ENCODE measurements at places on chromosomes 6 and 20. TPM values are rescaled to one million over a fixed set of nuclear protein-coding genes. Genes with fewer than 3 reads are reported as not detected.

- DNase-seq: no peak
Measured at GRCh38 chr6:25320459-25320858, 41.3 kb downstream of the CARMIL1 start.

GRCh38 chr6:109626311-109626710, 64.7 kb downstream of the AK9 start:
- DNase-seq: no peak

DNA sequence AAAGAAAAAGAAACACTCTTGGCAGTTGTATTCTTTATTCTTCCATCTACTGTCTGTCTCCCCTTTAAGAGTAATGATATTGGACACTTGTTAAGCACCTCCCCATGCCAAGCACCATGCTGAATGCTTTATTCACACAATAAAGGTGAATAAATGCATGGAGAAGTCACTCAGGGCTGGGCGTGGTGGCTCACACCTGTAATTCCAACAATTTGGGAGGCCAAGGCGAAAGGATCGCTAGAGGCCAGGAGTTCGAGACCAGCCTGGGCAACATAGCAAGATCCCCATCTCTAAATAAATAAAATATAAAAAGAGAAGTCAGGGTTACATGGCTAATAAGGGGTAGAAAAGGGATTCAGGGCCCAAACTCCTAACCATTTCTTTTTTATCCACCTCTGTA, 32.1 kb downstream of the CEP250 start:
- no peak for DNase-seq

DNA sequence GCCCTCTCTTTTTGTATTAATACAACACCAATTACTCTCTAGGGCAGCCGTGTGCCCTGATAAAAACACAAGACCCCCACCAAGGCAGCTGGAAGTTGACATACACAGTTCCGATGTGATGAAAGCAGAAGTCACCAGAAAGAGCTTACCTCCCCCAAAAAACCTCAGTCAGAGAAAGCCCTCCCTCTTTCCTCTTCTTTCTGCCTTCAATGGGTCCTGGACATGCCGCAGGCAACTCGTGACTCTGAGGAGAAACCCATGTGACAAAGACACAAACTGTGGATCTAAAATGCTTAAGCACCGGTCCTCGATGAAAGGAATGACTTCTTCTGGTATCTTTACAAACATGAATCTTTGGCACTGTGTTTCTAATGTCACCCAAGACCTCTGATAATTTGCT, 117.7 kb upstream of the CCDC28A start:
- no peak for DNase-seq

DNA sequence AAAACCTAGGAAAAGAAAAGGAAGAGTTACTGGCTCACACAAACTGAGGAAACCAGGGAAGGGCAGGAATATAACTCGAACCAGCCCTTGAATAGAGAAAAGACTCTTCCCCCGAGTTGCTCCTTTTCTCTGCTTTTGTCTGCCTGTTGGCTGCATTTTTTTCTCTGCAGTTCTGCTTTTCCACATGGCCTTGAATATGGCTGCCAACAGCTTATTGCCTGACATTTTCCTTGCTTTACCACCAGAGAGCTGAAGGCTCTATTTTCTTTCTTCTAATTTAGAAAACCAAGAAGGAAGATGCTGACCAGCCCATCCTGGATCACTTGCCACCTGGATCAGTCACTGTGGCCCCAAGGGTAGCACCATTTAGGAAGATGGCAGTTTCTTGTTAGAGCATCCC, 164.8 kb upstream of the MAN1A1 start:
- DNase-seq: no peak

Gene NKX2-2
- not detected for total RNA-seq

Gene MDFI
- total RNA-seq: 21.7 TPM

Gene RAB32
- 33.2 TPM for total RNA-seq
